Fibroblast of mammary gland (primary cell): ENCODE measurements at places on chromosomes 1 and 21.
A peak's percentile ranks its signal among the peaks of the same experiment; 100 is the strongest.

GRCh38 chr21:35059742-35060141 is 10.6 kb upstream of the RUNX1 start:
- DNase-seq: peak; percentile 47

- peak; percentile 52 for DNase-seq
These were observed 117.1 kb downstream of the FOXD2 start for GRCh38 chr1:47554901-47555300.

- DNase-seq: no peak
These were observed 35.9 kb upstream of the NFIA start for GRCh38 chr1:61046434-61046833.

GRCh38 chr1:44090429-44091252 is 28.0 kb upstream of the KLF17 start:
- no peak for DNase-seq

DNA sequence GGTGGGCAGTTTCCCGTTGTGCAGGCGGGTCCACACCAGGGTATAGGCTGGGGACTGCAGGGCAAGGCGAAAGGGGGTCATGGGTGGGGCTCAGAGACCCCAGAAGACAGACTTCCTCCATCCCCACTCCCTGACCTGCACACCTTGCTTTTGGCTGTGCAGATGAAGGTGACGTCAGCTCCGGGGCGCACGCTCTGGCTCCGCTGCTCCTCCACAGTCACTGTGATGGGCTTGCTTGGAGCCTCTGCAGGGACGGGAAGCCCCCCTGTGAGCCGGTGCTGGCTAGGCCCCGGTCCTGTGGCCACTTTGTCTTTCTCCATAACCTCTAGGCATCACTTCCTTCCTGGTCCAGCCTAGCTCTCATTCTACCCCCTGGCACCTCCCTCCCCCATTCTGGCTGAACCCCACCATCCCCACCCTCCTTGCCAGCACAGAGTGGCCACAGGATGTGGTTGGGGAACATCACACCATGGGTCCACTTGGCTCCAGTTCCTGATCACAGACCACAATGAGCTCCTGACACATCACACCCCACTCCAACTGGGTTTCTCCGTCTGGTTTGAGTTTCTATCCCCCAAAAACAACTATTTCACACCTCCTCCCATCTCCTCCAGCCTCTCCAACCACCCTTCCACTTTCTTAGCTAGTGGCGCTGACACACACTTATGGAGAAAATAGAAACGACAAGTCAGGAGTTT is 45.2 kb downstream of the LDLRAD2 start:
- DNase-seq: peak; percentile 78

- no peak for DNase-seq
These were observed 2.9 kb downstream of the RCAN1 start for GRCh38 chr21:34612056-34612455.

GRCh38 chr1:226309398-226310244 is 657 bp upstream of the LIN9 start:
- peak; percentile 21 for DNase-seq

DNA sequence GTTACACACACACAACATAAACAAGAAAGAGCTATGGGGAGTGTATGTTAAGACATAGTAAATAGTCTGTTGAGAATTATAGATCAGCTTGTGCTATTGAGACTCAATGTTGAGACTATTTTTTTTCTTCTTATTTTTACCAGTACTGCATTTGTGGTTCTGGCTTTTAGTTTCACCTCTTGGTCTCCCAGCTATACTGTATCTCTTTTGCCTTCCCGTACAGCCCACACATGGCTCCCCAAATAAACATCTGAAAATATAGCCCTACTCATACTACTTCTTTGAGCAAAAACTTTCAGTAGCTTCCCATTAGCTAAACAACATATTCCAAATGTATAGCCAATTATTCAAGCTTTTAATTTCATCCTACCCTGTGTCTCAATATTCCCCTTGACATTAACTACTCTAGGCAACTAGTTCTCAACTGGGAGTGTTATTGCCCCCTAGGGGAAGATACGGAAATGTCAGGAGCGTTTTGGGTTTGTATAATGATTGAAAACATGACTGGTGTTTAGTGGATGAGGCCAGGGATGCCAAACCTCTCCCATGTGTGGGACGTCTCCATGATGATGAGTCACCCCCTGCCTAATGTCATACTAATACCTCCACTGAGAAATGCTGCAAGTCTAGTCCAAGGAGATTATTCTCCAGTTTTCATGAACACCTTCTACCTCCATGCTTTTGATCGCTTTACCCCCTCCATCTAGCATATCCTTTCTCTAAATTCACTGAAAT is 6.8 kb downstream of the RPE65 start:
- peak; percentile 91 for DNase-seq

DNA sequence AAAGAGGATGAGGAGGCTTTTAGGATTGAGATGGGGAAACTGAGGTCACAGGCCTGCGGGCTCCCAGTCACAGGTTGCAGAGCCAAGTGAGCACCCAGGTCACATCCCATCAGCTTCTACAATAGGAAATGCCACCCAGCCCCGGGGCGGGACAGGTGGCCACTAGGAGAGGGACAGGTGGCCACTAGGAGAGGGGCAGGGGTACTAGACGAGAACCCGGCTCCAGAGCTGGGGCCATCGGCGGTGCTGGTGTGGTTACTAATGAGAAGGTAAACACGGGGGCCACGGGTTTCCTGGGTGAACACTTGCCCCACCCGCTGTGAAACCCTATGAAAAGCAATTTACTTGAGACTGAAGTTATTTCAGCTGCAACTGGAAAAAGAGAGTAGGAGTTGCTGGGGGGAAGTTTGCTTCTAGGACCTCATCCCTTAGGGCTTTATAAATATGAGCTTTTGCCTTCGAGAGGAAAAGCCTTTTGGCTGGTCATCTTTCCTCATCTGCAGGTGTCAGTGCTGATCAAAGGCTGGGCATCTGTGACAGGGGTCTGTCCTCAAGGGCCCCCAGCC is 52.5 kb downstream of the MRPL37 start:
- DNase-seq: no peak

GRCh38 chr1:179883040-179883744 is 1.1 kb downstream of the TOR1AIP1 start:
- no peak for DNase-seq

GRCh38 chr1:37410815-37411214 is 63.6 kb upstream of the ZC3H12A start:
- DNase-seq: peak; percentile 17

DNA sequence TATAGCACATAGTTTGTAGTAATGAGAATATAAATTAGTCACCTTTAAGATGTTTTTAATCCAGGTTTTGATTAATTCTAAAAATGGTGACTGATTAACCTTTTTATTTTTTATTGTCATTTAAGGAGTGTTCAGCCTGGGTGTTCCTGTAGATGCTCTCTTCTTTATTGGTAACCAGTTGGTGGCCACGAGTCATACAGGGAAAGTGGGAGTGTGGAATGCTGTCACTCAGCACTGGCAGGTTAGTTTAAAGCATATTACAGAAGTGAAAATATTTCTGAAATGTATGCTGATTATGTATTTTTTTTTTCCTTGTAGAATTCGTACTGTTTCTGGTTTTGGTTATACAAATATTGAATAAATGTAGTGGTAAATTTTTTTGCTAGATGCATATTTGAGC is 28.1 kb downstream of the KCTD3 start:
- no peak for DNase-seq

DNA sequence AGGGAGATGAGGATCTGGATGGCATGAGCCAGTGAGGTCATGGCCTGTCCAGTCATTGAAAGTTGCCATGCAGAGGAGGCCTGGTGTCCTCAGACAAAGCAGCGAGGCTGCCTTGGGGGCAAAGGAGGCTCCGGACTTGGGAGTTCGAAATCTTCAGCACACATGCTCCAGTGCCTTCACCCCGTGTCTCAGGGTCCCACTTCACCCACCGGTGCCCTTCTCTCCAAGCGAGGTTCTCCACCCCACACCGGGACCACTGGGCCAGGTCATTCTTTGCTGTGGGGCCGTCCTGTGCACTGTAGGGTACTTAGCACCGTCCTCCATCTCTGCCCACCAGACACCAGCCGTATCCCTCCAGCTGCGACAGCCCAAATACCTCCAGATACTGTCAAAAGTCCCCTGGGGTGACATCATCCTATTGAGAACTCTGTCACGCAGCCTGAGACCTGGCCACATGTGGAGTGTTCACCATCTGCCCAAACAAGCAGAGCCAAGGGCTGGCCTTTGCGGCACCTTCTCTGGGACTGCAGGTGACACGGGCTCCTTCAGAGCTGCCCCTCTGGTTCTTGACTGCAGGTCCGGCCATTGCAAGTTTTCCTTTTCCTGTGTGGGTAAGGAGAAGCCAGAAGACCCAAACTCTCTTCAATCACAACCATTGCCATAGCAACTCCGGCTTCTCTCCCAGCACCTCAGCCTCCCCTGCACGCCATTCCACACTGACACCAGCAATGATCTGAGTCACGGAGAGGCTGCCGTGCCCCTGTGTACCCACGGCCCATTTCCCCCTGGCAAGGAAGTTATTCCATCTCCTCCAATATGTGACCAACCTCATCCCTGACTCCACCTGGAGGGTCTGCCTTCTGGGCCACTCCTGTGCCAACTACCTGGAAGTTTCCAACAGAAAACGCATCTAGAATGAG is 20.4 kb upstream of the PDE9A start:
- DNase-seq: no peak

DNA sequence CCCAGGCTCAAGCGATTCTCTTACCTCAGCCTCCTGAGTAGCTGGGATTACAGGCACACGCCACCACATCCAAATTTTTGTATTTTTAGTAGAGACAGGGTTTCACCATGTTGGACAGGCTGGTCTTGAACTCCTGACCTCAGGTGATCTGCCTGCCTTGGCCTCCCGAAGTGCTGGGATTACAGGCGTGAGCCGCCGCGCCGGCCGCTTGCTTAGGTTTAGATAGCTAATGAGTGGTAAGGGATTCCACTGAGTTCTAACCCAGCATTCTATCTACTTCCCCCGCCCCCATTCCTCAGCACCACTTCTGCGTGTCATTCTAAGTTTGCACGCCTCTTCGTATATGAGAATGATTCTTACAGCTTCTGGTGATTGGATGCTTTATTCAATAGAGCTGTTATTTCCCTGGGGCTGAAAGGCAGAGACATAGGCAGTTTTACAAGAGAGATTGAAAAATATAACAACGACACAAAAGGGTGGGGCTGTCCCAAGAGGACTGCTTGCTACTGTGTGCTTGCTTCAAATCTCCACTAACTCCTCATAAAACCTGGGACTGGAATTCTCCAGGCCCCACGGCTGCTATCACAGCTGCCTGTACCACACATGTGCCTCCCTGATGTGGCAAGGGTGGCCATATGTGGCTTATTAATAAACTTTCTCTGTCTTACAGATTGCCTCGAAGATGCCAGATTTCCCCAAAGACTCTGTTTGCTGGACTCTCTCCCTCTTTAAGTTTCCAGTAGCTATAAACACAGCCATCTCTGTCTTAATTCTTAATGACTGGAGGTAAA is 23.7 kb upstream of the GREM2 start:
- DNase-seq: no peak
